ENCODE measurements at places on chromosomes 1 and 21.
A peak's percentile ranks its signal among the peaks of the same experiment; 100 is the strongest.

- no peak for DNase-seq
Observed at GRCh38 chr1:183993132-183993531, 44.4 kb downstream of the COLGALT2 start.

DNA sequence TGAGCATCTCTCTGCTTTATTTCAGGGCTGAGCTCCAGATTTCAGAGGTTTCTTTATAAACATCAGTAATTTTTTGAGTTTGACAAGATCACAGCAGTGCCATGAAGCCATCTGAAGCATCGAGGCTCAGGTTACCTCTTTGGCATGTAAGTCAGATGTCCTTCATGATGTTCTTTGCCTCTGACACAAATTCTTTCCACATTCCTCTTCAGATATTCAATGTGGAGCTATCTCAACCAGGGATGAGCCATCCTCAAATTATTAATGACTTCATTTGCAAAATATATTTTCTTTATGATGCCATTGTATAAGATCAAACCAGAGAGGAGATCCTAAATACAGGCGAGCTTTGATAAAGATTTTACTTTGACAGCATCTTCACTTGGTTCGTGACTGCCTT is 256.7 kb downstream of the COL11A1 start:
- DNase-seq, result no peak

DNA sequence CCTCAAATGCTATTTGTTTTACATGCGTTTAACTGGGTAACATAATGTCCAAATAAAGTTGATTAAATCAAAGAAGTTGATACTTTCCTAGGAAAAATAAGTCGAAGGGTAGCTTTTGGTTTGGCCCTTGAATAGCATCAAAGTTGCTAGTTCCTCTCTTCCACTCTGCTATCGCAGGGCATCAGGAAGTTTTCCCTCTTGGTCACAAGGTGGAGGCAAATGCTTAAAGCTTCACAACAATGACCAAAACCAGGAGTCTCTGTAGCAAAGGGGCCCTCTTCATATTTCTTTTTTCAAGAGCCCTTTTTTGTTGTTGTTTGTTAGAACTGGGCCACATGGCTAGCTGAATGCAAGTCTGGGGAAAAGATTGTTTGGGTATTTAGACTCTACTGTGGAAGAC is 668.4 kb downstream of the KCNT2 start:
- DNase-seq, result peak; percentile 18

- no peak for DNase-seq
Observed at GRCh38 chr1:14142397-14143100, 442.6 kb downstream of the PRDM2 start.

DNA sequence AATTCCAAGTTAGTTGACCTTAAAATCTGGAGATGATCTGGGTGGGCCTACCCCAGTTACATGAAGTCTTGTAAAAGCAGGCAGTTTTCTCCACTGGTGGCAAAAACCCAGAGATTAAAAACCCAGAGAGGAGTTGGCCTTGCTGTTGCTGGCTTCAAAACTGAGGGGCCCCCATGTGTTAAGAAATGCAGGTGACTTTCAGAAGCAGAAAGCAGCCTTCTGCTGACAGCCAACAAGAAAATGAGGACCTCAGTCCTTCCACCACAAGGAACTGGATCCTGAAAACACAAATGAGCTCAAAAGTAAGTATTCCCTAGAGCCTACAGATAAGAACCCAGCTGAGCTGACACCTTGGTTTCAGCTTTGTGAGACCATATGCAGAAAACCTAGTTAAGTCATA is 343.7 kb upstream of the ZRANB2 start:
- DNase-seq, result no peak

DNA sequence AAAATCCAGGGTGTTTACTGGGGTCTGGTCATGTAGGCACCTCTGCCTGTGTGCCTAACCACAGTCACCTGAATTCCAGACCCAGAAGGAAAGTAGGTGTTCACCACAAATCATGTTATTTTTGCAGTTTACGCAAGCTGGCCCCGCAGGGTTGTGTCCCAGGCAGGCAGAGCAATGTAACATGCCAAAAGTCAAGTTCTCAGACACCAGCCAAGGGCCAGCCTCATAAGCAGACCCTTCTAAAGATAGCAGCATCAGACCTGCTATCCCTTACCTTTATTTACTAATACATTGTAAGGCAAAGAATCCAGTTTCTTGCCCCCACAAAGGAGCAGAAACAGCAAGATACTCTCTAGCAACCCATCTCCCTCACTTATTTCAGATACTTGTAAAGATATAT is 83.0 kb downstream of the GPR161 start:
- no peak for DNase-seq

DNA sequence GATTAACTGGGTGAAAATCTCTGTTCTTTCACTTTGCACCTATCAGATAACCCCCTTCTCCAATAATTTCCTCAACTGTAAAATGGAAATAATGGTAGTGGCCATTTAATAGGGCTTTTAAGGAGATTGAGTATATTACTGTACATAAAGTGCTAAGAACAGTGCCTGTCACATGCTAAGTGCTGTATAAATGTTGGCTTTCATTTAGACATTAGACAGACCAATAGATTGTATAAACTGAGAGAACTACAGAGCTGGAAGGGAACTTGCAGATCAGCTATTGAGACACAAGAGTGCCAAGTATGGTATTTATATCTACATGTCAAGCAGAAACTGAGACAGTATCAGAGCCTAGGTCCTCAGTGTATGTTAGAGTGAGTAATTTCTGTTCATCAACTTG is 934.7 kb downstream of the PLA2G4A start:
- no peak for DNase-seq

DNA sequence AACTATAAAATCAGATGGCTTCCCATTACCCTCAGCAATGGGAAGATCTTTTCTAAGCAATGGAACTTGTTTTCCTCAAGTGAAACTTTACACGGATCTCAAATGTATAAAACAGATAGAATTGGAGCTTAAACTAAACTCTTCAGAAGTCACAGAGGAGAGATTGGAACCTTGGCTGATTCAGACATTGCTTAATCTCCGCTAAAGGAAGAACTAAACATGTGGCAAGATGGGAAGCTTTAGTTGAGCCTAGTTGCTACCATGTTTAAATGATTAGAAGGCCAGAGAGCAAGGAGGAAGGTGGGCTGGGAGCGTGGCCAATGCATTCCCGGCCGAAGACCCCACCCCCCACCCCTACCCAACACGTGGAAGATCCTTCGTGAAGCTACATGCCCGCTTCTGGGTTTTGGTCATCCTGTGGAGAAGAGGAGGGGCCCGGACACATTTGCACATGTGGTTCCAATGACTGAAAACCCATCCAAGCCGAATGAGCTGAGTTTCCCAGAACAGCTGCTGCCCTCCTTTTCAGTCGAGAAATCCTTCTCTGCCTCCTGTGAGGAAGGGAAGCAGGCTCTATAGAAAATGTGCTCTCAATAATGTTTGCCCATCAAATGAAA is 164.3 kb downstream of the MIS18A start:
- DNase-seq, result no peak

GRCh38 chr1:188669728-188670382 is 1807.8 kb downstream of the BRINP3 start:
- DNase-seq, result no peak

DNA sequence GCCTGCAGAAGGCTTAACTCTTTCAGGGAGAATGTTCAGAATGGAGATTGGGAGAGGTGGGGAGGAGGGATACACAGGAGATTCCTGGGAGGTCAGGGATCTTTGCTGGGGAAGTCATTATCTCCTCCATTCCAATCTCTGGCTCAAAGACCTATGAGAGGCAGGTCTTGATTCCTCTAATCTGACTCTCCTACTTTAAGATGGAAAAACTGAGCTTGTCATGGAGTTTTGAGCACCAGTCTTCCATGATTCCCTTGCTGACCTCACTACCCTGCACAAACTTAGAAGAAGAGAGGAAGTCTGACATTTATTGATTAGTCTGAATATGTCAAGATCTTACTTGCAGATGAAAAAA is 41.5 kb upstream of the SYNC start:
- DNase-seq, result no peak

DNA sequence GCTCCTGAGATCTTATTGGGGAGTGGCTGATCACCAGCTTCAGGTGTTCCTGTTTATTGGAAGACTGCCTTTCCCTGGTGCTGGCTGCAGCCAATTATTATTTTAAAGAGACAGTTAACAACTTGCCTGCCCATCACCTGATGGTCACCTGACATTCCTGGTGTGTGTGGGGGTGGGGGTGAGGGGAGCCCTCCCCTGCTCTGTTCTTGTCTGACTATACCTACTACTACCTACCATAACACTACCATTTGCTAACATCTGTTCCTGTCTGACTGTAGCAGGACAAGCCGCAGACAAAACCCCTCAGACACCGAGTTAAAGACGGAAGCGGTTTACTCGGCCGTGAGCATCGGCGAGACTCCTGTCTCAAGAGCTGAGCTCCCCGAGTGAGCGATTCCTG is 54.9 kb upstream of the NBPF3 start:
- no peak for DNase-seq

- peak; percentile 41 for DNase-seq
Observed at GRCh38 chr1:94247138-94248094, 10.0 kb upstream of the ARHGAP29 start.

DNA sequence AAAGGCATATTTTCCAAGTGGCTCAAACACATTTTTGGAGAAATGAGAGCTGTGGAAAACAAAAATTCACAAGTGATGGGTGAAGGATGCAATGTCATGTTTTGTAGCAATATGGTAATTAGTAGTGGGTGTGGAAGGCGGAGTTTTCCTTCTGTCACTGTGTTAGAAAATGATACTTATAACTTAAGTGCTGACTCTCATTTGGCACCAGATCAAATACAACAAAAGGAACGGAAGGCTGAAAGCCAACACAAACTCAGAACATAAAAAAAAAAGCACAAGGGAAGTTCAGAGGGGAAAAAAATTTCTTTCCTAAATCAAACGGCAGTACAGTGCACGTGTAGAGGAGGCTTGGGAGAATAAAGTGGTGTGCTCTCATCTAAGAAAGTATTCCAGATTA is at the start of gene TNFSF18:
Gene TNFSF18 (minus strand): TSS at position 77 of the 400 bp plus-strand sequence. CDS start 45 bp downstream, at position 32.
- no peak for DNase-seq

DNA sequence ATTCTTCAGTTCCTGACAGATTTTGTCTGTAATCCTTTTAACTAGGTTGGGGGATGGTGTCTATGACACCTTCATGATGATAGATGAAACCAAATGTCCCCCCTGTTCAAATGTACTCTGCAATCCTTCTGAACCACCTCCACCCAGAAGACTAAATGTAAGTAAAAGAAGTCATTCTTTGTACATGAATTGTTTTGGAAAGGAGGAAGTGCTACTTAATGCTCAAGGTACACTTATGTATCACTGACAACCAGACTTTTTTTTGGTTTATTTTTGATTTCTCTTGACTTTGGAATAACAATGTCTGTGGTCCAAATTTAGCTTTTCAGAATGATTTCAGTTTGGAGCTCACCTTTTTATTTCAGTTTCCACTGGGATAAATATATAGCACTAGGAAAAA is 2.3 kb downstream of the DYRK3 start:
- DNase-seq, result peak; percentile 27

- DNase-seq, result no peak
Observed at GRCh38 chr1:47906527-47907176, 90.5 kb downstream of the TRABD2B start.

DNA sequence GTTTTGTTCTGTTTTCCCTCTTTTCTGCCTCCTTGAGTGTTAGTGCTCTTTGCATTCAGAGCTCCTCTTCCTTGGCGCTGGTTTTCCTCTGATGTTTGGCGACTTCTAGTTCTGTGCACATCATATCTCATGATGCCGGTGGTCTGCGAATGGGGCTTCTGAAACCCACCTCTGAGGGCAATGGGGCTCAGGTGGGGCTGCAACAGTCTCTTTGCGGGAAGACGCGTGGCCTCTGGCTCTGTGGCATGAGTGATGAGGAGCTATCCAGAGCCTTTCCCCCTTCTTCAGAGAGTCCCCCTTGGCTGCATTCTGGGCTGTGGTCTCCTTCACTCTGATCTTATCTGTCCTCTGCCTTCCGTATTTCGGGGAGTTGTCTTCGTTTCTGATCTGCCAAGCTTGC is 39.0 kb downstream of the TNFRSF8 start:
- DNase-seq, result no peak

GRCh38 chr1:8392522-8392921 is 74.6 kb downstream of the SLC45A1 start:
- no peak for DNase-seq

GRCh38 chr1:85274969-85275453 is 1.4 kb downstream of the BCL10 start:
- peak; percentile 95 for DNase-seq

DNA sequence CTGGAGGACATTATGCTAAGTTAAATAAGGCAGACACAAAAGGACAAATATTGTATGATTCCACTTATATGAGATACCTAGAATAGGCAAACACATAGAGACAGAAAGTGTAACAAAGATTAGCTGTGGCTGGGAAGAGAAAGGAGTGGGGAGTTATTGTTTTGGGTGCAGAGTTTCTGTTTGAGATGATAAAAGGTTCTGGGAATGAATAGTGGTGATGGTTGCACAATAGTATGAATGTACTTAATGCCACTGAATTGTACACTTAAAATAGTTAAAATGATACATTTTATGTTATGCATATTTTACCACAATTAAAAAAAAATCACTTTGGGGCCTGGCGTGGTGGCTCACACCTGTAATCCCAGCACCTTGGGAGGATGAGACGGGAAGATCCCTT is 21.2 kb upstream of the ERO1B start:
- DNase-seq, result no peak

DNA sequence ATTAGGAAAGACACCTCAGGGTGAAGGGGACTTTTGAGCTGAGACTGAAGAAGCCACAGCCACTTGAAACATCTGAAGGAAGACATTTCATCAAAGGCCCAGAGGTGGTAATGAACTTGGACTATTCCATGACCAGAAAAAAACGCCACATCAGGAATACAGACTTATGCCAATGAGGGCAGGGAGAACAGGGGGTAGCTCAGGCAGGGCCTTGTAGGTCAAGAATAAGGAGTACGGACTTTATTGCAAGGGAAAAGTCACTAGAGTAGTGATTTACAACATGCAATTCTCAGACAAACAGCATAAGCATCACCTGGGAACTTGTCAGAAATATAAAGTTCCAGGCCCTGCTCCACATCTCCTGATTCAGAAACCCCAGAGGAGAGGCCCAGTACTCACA is 11.8 kb downstream of the TP53BP2 start:
- DNase-seq, result no peak

DNA sequence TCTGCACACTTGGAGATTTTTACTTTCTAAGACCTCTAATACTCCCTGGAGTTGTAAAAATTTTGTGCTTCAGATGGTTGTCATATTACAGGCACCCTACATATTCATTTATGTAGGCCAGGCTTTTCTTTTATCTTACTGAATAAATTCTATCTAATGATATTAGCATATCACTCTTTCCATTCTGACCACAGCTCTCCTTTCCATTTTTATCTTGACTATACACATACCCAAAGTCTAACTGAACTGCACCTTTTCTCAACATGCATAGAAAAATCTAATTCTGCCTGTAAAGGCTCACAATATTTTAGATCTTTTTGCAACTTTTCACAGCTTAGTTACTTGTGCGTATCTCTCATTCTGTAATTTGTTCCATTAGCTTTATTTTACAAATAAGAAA is 52.7 kb upstream of the TSHB start:
- DNase-seq, result no peak

DNA sequence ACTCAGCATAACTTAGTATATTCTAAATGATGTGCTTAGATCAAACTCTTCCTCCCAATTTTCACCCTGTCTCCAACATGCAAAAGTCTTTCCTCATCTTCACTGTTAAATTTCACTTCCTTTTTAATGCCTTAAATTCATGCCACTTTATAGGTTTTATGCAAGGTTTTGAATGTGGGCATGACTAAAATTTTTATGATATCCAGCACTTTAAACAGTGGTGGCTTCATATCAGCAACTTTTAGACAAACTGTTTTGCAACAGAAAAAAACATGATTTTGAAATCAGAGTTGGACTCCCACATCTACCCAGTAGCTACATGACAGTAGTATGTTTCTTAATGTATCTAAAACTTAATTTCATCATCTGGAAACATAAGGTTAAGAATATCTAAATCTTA is 84.7 kb upstream of the ZP4 start:
- no peak for DNase-seq

- no peak for DNase-seq
Observed at GRCh38 chr1:173406783-173407230, 70.3 kb upstream of the PRDX6 start.
